ENCODE measurements at places on chromosomes 3 and 15.

DNA sequence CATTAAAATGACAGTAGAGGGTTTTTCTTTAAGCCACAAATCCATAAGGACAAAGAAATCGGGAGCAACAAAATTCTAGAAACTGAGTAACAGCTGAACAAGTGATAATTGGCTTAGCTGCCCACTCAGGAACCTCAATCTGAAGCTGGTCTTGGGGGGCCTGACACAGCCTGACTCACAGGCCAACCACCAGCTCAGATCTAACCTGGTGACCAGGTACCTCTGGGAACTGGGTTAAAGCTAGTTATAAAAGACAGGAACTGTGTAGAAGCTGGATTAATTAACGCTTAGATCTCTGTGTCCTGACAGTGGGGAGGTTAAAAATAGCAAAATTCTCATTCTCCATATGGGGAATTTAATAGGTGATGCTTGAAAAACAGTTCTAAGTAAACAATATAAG lies 161.9 kb downstream of the PLCL2 start:
- no peak for DNase-seq

GRCh38 chr3:145518639-145519038 lies 642.3 kb downstream of the PLOD2 start:
- no peak for DNase-seq

DNA sequence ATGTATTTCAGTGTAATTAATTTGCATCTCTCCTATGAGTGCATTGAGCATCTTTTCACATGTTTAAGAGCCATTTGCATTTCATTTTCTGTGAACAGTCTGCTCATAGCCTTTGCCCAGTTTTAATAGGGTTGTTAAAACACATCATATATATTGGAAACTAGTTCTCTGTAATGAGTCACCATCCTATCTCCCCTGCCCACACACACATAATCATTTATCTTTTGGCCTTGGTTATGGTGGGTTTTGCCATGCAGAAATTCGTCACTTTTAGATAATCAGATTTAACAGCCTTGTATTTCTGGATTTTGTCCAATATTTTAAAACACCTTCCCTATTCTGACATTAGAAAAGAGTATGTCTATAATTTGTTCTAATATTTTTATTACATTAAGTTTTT lies 11.9 kb upstream of the CHRM5 start:
- no peak for DNase-seq

DNA sequence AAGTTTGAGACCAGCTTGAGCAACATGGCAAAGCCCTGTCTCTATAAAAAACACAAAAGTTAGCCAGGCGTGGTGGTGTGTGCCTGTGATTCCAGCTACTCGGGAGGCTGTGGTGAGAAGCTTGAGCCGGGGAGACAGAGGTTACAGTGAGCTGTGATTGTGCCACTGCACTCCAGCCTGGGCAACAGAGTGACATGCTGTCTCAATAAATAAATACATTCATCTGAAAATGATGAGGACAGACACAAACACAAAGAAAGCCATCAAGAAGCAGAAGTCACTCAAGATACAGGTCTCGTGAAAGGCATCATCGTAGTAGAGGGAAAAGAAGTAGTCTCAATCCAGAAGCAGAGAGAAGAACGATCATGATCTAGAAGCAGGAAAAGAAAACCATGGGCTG lies 18.1 kb downstream of the AP3S2 start:
- no peak for DNase-seq

DNA sequence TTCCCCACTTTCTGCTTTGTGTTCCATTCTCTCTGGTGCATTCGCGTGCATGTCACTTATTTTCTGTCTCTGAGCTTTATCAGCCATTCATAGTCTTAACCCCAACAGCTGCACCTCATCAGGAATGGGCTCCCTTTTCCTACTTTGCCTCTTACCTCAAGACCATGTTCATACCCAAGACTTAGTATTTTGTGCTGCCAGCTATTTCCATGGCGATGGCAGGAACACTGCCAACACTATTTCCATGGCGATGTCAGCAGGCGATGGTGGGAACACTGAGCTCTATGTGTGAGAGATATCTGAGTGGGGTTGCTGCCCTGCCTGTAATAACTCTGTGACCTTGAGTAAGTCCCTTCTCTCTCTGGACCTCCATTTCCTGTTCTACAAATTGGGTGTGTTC lies 5.5 kb downstream of the ZNF35 start:
- DNase-seq, result no peak

DNA sequence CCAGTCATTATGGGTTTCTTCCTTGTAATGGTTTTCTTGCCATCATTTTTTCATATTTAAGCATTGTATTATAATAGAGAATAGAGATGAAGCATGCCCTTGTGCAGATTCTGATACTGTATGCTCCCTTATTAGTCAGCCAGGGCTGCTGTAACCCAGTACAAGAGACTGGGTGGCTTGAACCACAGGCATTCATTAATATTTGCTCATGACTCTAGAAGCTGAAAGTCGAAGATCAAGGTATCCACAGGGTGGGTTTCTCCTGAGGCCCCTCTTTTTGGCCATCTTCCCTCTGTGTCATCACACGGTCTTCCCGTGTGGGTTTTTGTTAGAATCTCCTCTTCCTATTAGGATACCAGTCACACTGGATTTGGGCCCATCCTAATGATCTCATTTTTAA lies 74.5 kb downstream of the FOXP1 start:
- DNase-seq, result no peak

DNA sequence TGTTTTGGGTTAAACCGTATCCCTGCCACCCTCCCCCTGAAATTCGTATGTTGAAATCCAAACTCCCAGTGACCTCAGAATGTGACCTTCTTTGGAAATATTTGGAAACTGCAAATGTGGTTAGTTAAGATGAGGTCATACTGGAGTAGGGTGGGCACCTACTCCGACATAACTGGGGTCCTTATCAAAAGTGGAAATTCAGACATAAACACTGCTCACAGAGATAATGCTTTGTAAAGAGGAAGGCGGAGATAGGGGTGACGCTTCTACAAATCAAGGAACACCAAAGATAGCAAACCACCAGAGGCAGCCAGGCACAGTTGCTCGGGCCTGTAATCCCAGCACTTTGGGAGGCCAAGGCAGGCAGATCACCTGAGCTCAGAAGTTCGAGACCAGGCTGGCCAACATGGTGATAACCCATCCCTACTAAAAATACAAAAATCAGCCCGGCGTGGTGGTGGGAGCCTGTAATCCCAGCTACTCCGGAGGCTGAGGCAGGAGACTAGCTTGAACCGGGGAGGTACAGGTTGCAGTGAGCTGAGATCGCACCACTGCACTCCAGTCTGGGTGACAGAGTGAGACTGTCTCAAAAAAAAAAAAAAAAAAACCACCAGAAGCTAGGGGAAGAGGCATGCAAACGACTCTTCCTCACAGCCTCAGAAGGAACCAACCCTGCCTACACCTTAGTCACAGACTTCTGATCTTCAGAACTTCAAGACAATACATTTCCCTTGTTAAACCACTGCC lies 51.1 kb upstream of the CHD2 start:
- no peak for DNase-seq

- no peak for DNase-seq
These were observed 497.9 kb downstream of the IGSF11 start for GRCh38 chr3:118536764-118537163.

- DNase-seq, result no peak
These were observed 62.6 kb downstream of the AQP9 start for GRCh38 chr15:58200739-58201138.

DNA sequence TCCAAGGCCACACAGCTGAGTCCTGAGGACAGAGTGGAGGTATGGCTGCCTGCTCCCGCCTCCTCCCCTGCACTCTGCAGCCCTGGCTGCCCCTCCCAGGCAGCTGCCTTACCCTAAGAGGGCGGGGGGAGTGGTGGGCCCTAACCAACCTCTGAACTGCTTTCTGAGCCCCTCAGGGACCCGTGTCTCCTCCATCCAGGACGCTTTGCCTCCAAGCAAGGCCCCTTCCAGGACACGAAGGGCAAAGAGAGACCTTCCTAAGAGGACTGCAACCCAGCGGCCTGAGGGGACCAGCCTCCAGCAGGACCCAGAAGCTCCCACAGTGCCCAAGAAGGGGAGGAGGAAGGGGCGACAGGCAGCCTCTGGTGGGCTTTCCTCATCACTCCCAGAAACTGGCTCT lies 7.6 kb downstream of the NEIL1 start:
- DNase-seq, result no peak

DNA sequence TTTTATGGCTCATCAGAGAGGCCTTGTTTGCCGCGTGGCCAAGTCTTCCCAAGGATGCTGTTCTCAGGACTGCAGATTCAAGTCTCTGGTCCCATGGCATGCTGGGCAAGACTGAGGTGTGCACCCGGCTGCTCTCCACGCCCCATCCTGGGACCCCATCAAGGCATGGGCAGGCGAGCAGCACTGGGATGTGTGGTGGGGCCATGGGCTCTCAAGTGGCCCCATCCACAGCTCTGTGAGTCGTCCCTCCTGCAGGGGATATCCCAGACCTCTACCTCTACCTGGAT lies 13.1 kb upstream of the GP9 start:
- no peak for DNase-seq

DNA sequence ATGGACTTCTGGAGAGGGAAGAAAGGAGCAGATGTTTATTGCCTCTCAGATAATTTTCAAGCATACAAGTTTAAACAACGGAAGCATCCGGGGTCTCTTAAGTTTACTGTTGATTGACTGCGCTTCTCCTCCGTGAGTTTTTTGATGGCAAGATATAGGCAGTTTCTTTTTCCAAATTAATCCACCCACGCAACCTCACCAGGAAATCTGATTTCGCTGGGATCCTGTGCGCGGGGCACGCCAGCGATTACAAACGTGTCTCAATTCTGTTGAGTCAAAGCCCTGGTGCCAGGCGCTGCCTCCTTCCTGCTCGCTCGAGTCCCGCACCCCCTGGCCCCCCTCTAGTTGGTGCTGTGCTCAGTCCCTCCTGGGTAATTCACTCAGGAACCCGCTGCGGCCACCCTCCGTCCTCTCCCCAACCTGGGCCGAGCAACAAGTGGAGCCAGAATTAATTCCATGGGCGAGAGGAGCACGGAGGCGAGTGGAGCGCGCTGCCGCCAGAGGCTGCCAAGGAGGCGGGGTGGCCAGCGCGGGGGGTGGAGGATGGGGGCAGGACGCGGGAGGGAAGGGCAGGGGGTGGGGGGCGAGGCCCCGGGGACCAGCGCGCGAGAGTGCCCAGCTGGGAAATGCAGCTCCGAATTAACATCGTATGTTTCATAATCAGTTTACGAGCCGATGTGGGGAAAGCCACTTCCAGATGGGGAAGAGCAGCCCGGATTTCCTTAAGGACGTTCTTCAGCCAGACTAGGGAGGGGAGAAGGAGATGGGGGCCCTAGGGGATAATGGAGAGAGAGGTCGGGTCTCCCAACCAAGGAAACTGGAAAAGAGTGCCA lies 6.0 kb downstream of the WNT5A start:
- no peak for DNase-seq

DNA sequence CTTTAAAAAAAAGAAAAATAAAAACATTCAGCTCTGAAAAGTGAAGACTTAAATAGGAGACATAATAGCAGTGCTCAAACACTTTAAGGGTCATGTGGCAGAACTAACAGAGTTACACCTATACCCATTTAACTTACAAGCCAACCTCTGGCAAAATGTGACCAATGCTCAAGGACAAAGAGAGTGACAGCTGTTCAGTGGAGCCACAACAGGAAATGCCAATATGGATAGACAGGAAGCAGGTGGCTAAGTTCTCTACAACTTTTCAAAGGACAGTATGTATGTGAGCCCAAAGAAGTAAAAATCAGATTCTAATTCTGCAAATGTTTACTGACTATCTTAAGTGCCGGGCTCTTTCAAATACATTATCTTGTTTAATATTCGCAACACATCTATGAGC lies 3.4 kb downstream of the TMCC1 start:
- DNase-seq, result no peak

- DNase-seq, result no peak
These were observed 73.2 kb upstream of the DLG1 start for GRCh38 chr3:197371591-197372046.

DNA sequence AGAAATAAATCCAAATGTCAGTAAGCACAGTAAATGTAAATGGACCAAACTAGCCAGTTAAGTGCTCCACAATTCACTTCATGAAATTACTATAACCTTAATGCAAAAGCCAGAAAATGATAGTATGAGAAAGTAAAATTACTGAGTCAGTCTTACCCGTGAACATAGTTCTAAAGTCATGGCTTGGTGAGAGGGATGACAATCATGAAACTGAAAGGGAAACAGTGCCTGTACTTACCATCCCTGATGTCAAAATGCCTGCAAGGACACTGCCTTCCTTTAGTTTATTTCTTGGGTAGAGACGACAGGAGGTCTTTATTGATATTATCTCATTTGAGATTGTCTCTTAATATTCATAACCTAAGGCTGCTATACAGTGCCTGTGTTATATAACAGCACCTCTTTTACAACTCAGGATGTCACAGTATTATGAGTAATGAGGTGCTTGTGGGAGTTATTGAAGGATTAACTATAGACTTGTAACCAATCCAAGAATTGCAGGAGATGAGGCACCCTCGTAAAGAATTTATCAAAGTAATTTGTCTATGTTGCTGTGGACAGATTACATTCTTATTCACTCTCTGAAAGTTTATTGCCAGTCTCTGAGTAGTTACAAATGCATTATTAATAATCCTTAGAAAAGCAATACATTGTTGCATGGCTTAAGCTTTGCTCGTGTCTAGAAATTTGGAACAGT lies 142.9 kb upstream of the BFSP2 start:
- DNase-seq, result no peak

- DNase-seq, result no peak
These were observed 612 bp downstream of the GJD2 start for GRCh38 chr15:34754171-34754601.

GRCh38 chr15:69298697-69299441 lies at the start of gene PAQR5:
PAQR5 (plus strand) TSS chr15:69298912; CDS start chr15:69360081, 61,169 bp downstream.
- DNase-seq, result no peak

GRCh38 chr3:126155280-126155640 lies 25.1 kb downstream of the ALDH1L1 start:
- DNase-seq, result no peak

- DNase-seq, result no peak
These were observed 1.5 kb downstream of the NTRK3 start for GRCh38 chr15:88255087-88255483.

DNA sequence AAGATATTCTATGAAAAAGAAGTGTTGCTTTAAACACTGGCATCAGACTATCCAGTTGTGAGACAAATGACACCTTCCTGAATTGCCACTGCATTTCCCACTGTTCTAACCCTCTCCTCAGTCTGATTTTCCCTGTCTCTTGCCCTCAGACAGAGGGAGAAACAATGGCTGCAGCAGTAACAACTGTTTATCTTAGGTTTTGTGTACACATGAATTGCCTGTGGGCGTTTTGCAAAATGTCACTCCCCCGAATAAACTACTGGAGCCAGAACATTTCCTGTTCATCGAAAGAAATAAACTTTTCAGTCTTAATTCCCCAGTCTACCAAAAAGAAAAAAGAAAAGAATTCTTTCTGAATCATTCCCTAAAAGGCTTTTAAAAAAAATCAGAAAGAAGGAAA lies 155.1 kb downstream of the MAGI1 start:
- no peak for DNase-seq

- DNase-seq, result no peak
These were observed 3.2 kb upstream of the SLC9A9 start for GRCh38 chr3:143851331-143852017.

GRCh38 chr3:72145506-72146380 lies 360.8 kb upstream of the PROK2 start:
- no peak for DNase-seq

DNA sequence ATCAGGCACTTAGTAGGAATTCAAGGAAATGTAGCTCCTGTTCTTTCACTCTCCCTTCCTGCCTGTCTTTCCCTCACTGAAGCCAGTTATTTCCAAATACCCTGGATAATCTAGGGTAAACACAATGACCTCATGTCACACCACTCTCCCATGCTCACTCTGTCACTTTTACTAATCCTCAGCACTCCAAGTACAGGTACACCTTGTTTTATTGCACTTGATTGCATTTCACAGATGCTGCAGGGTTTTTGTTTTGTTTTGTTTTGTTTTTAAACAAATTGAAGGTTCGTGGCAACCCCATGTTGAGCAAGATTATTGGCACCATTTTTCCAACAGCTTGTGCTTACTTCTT lies 40.8 kb downstream of the PPM1L start:
- no peak for DNase-seq
